ENCODE measurements at places on chromosomes 6 and 20. TPM values are rescaled to one million over a fixed set of nuclear protein-coding genes. Genes with fewer than 3 reads are reported as not detected.

The NKX2-2 gene
- 0.82 TPM for total RNA-seq

The PRSS35 gene
- total RNA-seq, result 1.3 TPM

The PEX6 gene
- 26.1 TPM for total RNA-seq

The ULBP2 gene
- 9.9 TPM for total RNA-seq

The PLA2G7 gene
- total RNA-seq, result 0.21 TPM

The UST gene
- 23.2 TPM for total RNA-seq

The CD40 gene
- 69.4 TPM for total RNA-seq

The SASH1 gene
- 138 TPM for total RNA-seq

The DPPA5 gene
- total RNA-seq, result not detected

The GATA5 gene
- total RNA-seq, result not detected

The SENP6 gene
- 135 TPM for total RNA-seq

The SLC17A3 gene
- 0.23 TPM for total RNA-seq

The C6orf15 gene
- not detected for total RNA-seq

The YWHAB gene
- 183 TPM for total RNA-seq

The TFAP2C gene
- 0.82 TPM for total RNA-seq

The PDE7B gene
- 0.62 TPM for total RNA-seq

The MEP1A gene
- not detected for total RNA-seq

The KIF25 gene
- total RNA-seq, result not detected

The POM121L2 gene
- 1.3 TPM for total RNA-seq

The HLA-DQB2 gene
- total RNA-seq, result 0.31 TPM

The WFDC5 gene
- not detected for total RNA-seq

The ADAM33 gene
- 0.23 TPM for total RNA-seq

The SRMS gene
- total RNA-seq, result not detected

The LAMP5 gene
- 0.80 TPM for total RNA-seq

The REPS1 gene
- 50.4 TPM for total RNA-seq

The TMEM217 gene
- 5.4 TPM for total RNA-seq

The SLC13A3 gene
- total RNA-seq, result 0.90 TPM

The DSP gene
- total RNA-seq, result 109 TPM

The PRR18 gene
- 1.1 TPM for total RNA-seq

The DNAAF9 gene
- total RNA-seq, result 18.8 TPM

The SLC35D3 gene
- total RNA-seq, result not detected

The ZC3H12D gene
- total RNA-seq, result 0.72 TPM

Measured in endothelial cell (in vitro differentiated cells).